ENCODE measurements at places on chromosomes 5 and 9.

DNA sequence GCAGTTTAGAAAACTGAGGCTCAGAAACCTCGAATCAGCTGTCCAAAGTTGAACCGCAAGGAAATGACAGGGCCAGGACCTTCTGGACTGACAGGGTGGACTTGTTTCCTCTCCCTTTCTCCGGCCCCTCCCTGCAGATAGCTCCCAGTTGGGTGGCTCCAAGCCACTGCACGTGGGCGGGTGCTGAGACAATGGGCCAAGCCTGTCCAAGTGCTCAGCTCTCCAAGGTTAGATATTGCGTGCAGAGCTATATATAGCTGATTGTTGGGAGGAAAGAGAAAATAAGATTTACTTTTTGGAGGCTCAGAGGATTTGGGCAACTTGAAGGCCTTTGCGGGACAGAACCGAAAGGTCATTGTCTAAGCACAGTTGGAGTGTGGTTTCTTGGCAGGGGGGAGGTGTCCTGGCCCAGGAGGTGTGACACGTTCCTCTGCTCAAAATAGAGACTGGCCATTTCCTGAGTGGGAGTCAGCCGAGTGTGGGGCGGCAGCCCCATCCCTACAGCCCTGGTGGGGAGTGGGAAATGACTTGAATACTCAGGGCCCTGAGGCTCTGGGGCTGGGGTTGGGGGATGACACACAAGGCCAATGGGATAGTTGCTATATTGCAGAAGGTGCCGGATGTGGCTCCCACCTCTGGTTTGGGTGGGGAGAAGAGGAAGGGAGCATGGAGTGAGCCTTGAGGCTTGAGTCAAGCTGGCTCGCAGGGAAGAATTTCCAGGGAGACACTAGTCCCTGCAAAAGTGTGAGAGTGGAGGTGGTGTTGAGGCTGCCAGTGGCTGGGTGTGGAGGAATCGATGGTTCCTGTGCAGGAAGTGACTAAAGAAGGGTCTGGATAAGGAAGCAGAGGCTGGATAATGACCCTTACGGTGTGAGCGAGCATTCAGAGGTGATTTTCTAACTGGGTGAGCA is 44.4 kb upstream of the SMAD5 start:
- DNase-seq, result no peak

DNA sequence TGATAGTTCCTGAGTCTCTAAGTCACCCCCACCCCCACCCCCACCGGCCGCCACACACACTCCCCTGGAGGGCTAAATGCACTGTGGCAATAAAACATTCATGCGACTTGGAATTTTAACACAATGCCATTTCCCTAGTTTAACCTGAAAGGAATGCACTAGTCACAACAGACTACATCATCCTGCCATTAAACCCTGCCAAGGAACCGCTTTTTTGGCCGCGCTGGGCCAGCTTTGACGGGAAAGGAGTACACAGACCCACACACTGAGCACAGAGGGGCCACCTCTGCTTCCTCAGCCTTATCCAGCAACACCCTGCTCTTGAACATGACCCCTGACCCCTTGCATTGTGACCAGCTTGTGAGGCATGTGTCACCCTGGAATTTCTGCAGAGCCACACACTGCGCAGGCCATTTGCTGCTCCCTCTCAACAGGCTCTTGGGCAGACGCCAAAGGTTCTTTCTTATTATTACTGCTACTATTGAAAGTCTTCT is 165.3 kb downstream of the BNC2 start:
- no peak for DNase-seq

GRCh38 chr5:58322453-58322852 is 137.4 kb downstream of the PLK2 start:
- DNase-seq, result no peak

DNA sequence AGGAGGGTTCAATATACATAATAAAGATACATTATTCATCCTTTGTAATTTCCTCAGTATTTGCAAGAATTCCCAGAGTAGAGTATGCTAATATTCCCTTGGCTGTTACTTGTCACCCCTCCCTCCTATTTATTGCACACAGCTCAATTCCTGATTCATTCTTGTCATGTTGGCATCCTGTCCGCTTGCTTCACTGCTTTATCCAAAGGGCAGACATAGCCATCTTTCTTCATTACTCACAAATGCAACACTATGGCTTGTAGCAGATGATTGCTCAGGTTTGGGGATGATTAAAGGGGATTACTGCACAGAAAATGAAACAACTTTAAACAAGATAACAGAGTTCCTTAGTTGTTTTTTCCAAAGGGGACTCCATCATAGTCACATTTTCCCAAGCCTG is 1.2 kb upstream of the IL33 start:
- DNase-seq, result no peak

DNA sequence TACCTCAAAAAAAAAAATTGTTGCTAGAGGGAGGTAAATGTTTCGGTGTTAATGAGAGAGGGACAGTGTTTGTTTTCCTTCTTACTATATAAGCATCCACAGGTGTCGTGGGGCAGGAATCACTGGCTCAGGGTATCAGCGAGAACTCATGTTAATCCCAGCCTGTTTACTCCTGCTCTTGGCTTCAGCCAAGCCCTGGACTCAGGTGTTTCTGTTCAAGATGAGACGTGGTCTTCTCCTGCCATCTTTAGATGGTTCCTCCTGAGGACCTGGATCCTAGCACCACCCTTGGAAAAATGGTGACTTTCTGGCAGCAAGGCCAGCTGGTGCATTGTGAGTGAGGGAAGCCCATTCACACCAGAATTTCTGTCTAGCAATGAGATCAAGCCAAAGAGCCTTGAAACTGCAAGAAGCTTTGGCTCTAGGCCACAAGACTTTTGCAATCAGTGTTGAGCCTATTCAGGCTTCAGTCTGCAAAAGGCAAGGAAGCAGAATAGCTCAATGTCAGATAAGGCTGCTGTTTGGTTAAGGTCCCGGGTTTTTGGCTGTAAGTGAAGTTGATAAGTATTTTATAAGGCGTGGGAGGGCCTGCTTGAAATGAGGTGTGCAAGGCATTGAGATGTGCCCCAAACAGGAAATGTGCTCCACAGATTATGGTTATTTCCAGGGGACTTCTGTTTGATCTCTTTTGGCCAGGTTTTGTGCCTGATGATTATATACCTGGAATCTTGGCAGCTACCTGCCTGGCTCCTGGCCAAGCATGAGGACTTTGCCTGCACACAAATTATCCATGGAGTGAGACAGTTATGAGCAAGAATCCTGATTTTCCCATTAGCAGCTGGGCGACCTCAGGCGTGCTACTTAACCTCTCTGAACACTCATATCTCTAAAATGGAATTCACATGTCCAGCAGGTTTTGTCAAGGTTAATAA is 99.8 kb downstream of the TENT4A start:
- DNase-seq, result no peak

DNA sequence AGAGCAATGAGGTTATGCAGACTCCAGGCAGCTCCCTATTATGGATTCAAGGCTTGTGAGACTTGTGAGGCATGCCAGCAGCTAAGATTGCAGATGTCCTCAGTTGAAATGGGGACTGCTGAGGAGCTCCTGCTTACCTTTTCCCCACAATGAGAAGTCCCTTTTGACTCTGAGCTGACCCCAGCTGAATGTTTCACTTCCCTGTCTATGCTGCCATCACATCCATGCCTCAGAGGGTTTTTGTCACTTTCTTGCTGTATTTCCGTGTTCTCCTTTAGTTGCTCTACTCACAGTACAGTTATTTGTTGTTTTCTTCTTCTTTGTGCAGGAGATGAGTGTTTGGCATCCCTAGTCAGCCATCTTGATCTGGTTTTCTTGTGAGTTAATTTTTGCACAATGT is 18.8 kb upstream of the OR2S2 start:
- DNase-seq, result no peak

GRCh38 chr5:73636408-73636807 is 10.4 kb downstream of the ARHGEF28 start:
- no peak for DNase-seq

DNA sequence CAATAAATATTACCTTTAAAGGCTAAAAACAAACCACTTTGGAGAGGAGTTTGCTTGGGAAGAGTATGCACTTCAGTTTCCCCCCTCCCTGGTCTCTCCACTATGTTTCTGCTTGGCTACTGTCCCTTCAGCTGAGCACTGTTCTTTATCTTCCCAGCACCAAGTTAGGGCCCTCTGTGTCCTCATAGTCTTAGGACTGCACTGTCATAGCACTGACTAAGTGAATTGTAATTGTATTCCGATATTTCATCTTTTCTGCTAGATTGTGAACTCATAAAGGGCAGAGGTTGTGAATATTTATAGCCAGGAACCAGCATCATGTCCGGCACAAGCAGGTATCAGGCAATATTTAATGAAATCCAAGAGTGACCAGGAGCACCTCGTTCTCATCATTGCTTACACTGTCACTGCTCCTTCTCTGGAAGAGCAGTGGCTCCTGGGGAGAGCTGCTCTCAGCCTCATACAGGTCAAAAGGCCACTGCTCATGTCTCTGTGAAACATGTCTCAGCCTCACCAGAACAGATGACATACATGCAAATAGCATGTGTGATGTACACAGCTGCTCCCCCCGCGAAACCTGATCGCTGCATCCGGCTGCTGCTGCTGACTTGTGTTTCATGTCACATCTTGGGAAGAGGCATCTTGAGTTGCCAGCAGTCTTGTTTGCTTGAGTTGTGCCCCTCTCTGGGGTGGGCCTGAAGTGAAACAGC is 279.7 kb upstream of the MSX2 start:
- DNase-seq, result no peak

GRCh38 chr9:122846371-122846940 is 18.1 kb upstream of the PDCL start:
- DNase-seq, result no peak

GRCh38 chr9:84264307-84265029 is 76.1 kb downstream of the SLC28A3 start:
- no peak for DNase-seq

- DNase-seq, result no peak
Measured at GRCh38 chr5:178432421-178433272, 157.5 kb downstream of the COL23A1 start.

DNA sequence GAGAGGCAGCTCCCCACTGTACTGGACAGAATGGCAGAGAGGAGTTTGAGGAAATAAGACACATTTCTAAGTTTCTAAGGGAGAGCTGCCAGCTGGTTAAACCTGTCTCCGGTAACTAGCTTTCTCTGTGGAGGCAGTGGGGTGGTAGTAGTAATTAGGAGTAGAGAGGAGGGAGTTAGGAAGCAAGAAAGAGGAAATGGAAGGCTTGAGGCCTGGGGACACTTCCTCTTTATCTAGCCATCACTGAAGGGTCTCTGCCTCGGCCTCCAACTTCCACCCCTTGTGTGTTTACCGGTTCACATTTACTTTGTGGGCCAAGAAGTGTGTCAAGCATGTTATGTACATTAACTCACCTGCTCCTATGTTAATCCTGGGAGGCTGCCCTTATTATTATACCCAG is 462.2 kb upstream of the DMAC1 start:
- DNase-seq, result no peak

DNA sequence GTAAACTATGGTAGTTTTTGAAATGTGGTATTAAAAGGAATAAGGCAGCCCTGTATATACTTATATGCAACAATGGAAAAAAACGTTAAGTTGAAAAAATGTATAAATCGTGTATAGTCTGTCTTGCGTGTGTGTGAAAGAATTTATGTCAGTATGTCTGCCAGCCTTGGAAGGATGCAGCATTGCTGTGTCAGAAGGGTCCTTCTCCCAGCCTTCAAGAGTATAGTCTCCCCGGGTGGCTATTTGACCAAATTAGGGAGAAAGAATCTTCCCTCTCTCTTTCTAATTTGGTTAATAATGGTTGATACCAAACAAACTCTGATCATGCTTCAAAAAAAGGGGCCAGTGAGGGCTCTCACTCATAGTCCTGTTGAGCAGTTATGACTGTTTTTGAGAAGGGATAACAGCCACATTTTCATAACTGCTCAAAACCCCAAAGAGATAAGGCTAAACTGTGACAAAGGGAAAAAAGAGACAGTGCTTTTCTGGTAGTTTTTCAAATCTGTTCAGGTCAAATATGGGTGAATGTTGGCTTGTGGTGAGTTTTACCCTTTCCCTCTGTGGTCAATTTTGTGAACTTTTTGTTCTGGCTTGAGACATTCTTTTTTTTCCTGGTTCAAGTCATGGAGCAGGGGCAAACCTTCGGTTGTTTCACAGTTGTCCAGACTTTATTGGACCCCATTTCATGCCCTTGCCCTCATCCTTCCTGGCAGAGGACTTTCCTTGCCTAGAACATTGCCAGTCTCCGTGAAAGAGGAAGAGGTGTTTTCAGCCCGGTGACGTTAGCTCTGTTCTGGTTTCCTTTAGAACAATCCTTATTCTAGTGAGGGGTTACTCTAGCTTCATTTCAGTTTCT is 21.0 kb downstream of the SNX30 start:
- no peak for DNase-seq

- no peak for DNase-seq
Measured at GRCh38 chr9:114431770-114432169, 44.0 kb upstream of the AKNA start.

GRCh38 chr9:12819436-12820185 is 44.8 kb downstream of the LURAP1L start:
- no peak for DNase-seq

- no peak for DNase-seq
Measured at GRCh38 chr5:24547132-24547531, 97.6 kb downstream of the CDH10 start.

- DNase-seq, result no peak
Measured at GRCh38 chr9:99327667-99328066, 105.6 kb downstream of the SEC61B start.

DNA sequence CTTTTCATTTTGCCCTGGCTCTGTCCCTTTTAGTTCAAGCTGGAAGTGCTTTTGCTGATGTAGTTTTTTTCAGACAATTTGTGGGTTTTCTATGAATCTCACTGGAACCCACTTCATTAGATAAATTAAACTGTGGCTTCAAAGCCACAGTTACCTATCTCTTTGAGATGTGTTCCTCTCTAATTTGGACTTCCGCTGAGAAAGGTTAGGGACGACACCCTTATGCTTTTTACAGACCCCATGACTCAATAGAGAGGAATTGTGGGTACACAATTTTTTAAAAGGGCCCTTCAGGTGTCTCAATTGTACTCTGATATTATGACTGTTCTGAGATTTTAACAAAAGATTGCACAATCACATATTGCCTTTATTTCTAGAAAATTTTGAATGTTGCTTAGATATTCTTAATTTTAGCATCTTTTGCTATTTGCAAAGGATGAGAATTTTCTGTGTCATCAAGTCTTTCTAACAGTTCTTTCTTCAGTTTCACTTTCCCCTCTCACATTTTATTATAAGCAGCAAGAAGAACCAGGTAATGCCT is 110.6 kb downstream of the GADD45G start:
- DNase-seq, result no peak
